ENCODE measurements at places on chromosomes 5 and 9. TPM values are rescaled to one million over a fixed set of nuclear protein-coding genes. Genes with fewer than 3 reads are reported as not detected.

The GMCL2 gene
- total RNA-seq: not detected

The PAIP2 gene
- total RNA-seq: 68.0 TPM

The FAM53C gene
- total RNA-seq: 18.9 TPM

The DNAI1 gene
- 3.0 TPM for total RNA-seq

The FOXD4 gene
- total RNA-seq: 0.60 TPM

Measured in kidney (tissue), 22 donors.